T-helper 9 cell (primary cell): ENCODE measurements at places on chromosomes 7 and 10.

GRCh38 chr10:60717852-60718251 lies 60.4 kb upstream of the CDK1 start:
- no peak for DNase-seq

DNA sequence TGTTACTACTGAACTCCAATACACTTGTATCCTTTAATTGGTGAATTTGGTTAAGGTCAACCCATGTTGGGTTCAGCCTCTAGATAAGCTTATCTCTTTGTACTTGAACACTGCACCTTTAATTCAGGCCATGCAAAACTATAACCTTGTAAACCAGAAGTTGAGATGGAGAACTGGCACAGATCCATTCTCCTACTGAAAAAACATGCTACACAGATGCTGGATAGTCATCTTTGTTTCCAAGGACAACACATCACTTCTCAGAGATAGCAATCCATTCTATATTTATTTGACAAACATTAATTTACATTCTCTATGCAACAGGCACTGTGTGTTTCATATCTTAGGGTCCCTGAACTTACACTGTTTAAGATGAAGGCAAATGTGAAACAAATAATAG lies 2.9 kb upstream of the CDK14 start:
- no peak for DNase-seq

DNA sequence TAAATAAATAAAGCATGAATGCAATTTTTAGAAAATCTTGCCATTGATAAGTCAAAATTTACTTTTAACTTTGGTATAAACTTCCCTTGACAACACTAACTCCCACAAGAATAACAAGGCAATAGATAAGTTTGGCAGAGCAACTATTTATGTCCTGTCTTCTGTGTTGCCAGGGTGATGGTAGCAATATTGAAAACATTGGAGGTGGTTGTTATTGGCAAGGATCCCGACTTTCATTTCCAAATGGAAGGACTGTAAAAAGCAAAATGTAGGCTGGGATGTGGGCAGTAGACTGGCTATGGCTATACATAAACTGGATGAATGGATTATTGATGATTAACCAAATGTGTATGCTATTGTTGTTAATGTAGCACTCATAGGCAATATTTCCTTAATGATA lies 134.9 kb upstream of the CACNA2D1 start:
- DNase-seq: no peak

DNA sequence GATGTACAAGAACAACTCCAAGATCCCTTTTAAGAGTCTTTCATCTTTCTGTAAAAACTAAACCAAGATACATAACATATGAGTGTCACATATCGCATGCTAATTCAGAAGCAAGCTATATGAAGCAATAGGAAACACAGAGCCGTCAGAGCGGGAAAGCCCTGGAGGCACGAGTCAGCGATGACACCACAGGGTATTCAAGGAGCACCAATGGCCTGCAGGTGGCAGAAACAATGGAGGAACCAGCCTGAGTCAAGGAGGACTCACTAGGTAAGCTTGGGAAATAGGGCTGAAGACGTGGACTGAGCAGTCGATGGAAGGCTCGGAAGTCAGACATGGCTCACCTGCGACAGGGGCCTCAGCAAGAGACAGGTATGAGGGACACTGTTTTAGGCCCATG lies 214.4 kb downstream of the FAM107B start:
- peak; percentile 50 for DNase-seq

GRCh38 chr7:116686812-116687419 lies 14.9 kb downstream of the MET start:
- no peak for DNase-seq

GRCh38 chr10:97157578-97158095 lies 28.1 kb downstream of the SLIT1 start:
- no peak for DNase-seq
